ENCODE measurements at places on chromosomes 12 and 14.

DNA sequence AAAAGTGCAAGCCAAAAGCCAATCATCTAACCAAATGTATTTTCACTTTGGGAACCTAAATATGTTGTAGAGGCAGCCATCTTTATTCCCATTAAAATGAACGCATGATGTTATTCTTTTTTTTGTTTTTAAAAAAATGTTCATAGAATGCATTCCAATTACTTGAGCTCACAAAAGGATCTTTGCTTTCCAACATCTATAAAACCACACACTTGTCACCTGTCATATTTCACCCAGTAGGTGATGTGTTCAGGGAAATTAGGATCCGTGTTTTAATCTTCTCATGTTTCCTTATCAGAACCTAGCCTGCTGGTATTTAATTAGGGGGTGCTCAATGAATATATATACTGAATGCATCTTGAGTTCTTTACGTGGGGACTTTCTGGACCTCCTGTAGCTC lies 13.6 kb downstream of the TTC8 start:
- DNase-seq = no peak

- DNase-seq = no peak
Measured at GRCh38 chr14:85934123-85934885, 404.4 kb downstream of the FLRT2 start.

DNA sequence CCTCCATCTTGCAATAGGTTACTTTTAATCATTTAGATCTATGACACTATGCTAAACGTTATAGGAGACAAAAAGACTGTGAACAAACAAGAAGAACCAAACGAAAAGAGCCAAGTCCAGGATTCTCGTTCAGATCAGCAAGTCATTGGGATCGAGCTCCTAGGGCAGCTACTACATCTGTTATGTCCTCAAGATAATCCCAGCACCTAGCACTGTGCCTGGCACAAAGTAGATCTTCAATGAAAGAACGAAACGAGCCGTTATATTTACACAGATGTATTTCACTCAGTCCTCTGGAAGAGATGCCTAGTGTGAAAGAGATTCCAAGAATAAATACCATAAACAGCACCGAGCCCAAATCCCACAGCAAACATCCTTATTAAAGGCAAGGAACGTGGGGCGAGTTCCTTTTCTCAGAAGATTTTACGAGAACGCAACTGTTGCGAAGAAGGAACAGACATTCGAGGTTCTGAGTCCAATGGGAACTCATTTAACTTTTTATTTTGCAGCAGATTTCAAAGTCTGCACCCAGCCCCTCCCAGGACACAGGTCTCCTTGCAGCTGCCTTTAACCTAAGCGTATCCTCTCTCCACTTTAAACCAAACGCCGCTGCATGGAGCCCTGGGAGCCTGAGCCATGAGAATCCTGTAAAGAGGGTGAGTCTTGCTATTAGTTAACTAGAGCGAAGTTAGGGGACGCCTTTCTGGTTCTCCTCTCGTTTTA lies 544 bp upstream of the TDP1 start:
- DNase-seq = no peak

DNA sequence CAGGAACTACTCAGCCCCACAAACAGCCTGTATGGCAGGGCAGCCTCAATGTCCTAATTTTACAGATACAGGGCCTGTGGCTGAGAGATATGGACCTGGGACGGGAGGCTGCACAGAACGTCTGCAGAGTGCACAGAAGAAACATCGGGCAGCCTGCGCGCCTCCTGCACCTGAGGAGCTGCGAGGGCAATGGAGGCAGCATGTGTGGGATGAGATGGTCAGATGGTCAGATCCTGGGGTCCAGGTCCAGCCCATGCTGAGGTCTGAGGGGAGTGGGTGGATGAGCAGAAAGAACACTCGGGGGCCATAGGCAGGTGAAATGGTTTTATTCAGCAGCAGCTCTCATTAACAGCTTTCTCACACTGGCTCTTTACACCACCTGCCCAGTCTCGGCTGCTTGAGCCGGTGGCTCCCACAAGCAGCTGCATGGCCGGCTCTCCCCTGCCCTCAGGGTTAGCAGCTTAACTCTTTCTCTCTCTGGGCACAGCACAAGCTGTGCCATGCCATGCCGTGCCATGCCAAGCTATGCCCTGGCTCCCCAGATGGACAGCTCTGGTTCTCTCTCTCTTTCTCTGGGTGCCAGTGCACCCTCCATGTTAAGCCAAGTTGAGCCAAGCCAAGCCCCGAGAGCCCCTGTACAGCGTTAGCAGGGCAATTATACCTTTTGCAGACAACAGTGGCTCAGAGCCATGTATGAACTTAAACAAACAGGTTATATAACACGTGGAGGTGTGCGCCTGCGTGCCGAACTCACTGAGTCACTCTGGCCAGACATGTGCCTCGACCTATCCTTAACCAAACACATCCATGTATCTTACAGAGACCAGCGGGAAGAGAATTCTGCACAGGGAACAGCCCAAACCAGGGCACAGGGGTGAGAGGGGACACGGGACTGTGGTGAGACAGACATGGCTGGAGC lies 47.6 kb downstream of the RIMBP2 start:
- no peak for DNase-seq

DNA sequence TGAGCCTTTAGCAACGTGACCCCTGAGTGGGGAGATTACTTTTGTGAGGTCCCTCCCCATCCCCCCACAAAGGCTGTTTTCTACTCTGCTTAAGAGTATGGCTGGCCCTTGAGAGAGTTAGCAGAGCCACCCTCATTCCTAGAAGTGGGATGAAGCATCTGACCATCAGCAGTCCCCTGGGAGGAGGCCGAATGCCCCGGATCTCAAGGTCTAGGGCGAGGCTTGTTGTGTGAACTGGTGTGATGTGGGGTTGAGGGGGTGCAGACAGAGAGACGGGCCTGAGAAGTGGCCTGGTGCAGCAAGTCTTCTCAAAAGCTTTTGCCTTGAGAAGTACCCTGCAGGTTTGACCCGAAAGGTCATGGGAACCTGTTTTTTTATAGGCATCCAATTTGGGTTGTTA lies 153.0 kb upstream of the FKBP4 start:
- no peak for DNase-seq

- no peak for DNase-seq
Measured at GRCh38 chr12:47819138-47819895, 386 bp downstream of the HDAC7 start.

DNA sequence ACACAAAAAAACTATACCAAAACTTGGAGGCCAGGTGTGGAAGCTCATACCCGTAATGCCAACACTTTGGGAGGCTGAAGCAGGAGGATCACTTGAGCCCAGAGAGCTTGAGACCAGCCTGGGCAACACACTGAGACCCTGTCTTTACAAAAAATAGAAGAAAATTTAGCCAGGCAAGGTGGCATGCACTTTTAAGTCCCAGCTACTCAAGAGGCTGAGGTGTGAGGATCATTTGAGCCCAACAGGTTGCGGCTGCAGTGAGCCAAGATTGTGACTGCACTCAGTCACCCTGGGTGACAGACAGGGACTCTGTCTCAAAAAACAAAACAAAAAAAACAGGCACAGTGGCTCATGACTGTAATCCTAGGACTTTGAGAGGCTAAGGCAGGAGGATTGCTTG lies 75.4 kb downstream of the RNF34 start:
- no peak for DNase-seq

DNA sequence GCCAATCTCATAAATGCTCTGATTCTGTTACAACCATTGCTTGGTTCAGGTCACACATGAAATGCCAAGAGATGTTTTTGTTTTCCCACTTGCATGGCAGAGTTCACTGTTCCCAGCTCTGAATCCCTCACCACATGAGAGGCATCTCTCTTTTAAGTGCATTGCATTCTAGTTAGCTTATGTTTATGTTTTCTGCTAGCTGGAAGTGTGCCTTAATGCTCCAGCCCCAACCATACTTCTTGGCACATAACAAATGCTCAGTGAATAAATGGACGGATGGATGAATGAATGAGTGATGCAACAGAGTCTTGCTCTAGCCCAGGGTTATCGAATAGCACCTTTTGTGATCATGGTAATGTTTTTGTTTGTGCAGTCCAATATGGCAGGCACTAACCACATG lies 197.3 kb downstream of the PPM1H start:
- no peak for DNase-seq

GRCh38 chr14:32205984-32206383 lies 2.9 kb upstream of the RNU6-8 start:
- no peak for DNase-seq

- peak; percentile 54 for DNase-seq
Measured at GRCh38 chr12:32586390-32586789, 92.7 kb upstream of the DNM1L start.

DNA sequence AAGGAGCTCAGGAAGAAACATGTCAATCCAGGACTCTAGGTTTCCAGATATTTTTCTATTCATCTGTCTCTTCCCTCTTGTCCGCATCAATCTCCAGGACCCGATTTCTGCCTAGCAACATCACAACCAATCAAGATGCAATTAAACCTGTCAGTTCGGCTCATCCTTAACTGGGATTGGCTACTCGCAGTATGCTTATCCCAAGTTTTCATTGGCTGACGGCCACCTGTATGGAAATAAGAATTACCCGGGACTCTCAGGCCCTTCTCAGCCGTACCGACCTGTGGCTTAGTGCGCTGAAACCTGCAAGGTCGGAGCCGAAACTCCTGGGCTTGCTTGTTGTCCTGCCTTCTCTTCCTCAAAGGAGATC lies 20.4 kb upstream of the ATP5MC2 start:
- peak; percentile 90 for DNase-seq

DNA sequence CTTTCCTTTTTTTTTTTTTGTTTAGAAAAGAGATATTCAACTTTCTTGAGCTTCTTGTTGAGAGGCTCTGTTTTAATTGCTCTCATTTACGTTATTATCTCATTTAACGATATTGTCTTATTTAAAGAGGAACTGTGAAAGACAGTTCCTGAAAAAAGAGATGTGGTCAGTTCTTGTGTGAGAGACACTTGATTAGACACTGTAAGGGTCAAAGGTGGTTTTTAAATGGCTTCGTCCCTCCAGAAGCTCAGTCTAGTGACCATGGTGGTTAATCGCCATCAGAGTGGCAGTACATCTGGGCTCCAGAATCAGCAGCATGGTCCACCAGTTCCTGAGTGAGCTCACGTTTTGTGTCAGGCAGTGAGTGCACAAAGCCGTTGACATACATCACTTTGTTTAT lies 57.9 kb upstream of the KCNA5 start:
- no peak for DNase-seq

DNA sequence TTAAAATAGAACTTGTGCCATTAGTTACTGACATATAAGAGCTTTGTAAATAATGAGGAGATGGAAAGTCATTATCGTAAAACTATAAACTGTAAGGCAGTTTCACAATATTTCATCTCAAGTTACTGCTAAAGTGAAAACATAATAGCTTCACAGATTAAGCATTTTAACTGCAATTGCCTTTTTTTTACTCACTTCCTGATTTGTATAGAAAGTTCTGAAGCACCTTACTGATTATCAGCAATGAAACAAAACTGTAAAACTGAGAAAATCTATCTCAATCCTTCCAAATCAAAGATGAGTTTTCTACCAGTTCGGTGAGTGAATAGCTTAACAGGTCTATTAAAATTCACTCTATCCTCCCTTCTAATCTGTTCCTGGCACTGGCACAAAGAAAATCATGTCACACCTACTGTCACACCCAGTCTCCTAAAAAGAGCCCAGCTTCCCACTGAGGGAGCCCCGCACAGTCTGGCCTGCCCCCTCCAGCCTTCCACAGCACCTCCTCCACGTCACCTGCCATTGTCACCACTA lies 161.4 kb upstream of the ABCD2 start:
- DNase-seq = no peak

DNA sequence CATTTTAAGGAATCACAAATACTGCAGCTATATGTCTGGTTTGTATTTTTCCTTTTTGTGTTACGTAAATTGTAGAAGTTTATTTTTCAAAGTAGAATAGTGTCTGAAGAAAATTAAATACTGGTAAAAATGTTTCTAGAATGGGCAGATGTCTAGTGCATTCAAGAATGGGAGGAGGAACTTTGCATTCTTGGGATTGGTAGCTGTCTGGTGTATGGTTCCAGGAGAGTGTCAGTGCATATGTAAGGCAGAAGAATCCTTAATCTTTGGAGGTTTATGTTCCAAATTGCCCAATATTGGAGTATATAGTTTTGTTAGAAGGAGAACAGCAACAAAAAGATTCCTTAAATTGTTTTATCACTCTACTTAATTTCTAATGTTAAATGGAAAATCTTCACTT lies 13.5 kb downstream of the PAPOLA start:
- no peak for DNase-seq

GRCh38 chr12:6336889-6337853 lies 4.7 kb downstream of the TNFRSF1A start:
- DNase-seq = no peak

- no peak for DNase-seq
Measured at GRCh38 chr12:40208707-40209446, 15.9 kb upstream of the LRRK2 start.

DNA sequence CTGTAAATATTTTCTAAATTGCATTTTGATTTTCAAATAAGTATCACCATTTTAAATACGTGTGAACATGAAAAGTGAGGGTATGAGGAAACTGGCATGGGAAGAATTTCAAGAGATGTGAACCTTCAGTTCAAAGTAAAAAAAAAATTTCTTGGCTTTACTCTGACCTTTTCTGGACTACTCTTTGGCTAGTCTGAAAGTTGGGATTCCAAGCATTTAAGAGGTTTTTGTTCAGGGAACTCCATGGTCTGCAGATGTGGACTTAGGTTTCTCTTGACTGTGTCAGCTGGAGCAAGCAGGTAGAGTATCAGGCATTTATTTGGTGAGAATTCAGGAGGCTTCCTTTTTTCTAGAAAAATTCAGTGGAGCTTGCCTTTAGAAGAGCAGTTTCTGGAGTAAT lies 311.6 kb downstream of the LRIG3 start:
- DNase-seq = no peak

DNA sequence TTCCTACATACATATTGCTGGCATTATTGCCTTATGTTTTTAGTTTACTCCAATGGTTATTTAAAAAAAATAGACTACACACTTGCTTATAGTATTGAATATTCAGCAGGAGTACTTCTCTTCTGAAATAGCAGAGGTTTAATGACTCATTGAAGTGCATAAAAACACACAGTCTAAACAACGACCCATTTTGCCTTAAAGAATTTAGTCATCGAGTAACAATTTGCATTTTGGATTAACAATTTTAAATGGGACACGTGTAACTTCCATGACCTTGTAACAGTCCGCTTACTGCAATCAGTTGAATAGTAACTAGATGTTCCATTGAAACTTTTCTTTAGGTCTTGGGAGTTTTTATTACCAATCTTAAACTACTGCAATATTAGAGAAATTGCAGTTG lies 9.0 kb downstream of the TRHDE start:
- no peak for DNase-seq

- DNase-seq = no peak
Measured at GRCh38 chr12:59097876-59098275, 177.6 kb upstream of the LRIG3 start.
